Prostate gland (tissue), 2 donors: ENCODE measurements at places on chromosomes 12 and 14. TPM values are rescaled to one million over a fixed set of nuclear protein-coding genes. Genes with fewer than 3 reads are reported as not detected.

TAS2R20 gene
- 1.2 TPM for total RNA-seq

SERPINA12 gene
- 0.82 TPM for total RNA-seq

GUCY2C gene
- 0.11 TPM for total RNA-seq

FOXG1 gene
- not detected for total RNA-seq

NTS gene
- total RNA-seq = 0.96 TPM

DNA sequence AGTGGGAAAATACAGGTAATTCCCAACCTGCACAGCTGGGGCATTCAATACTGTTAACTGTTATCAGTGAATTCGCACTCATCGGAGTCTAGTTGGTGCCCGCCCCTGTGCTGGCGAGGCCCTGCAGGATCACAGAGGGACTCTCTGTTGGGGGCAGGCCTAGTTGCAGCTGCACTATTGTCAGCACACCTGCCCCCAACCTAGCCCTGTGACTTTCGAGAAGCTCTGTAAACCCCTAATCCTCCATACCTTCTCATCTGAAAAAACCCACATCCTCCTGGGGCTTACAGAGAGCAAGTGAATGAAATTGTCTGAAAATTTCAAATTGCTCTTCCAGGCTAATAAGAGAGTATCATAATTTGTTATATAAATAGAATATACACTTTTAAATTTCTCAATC is 132.2 kb upstream of the NUDT4 start:
- no peaks in the 10 kb centered on the region for H3K36me3 ChIP-seq
- no peaks in the 10 kb centered on the region for H3K27me3 ChIP-seq
- no peak overlapping the region for H3K27ac ChIP-seq
- H3K4me1 ChIP-seq = peaks cover 2% of the 10 kb centered on the region

GRCh38 chr12:67593461-67594330 is 54.8 kb upstream of the DYRK2 start:
- no peak for DNase-seq
- H3K27ac ChIP-seq = peak overlapping the region; percentile 30
- H3K4me1 ChIP-seq = no peaks in the 10 kb centered on the region
- H3K27me3 ChIP-seq = no peaks in the 10 kb centered on the region
- no peaks in the 10 kb centered on the region for H3K36me3 ChIP-seq

DNA sequence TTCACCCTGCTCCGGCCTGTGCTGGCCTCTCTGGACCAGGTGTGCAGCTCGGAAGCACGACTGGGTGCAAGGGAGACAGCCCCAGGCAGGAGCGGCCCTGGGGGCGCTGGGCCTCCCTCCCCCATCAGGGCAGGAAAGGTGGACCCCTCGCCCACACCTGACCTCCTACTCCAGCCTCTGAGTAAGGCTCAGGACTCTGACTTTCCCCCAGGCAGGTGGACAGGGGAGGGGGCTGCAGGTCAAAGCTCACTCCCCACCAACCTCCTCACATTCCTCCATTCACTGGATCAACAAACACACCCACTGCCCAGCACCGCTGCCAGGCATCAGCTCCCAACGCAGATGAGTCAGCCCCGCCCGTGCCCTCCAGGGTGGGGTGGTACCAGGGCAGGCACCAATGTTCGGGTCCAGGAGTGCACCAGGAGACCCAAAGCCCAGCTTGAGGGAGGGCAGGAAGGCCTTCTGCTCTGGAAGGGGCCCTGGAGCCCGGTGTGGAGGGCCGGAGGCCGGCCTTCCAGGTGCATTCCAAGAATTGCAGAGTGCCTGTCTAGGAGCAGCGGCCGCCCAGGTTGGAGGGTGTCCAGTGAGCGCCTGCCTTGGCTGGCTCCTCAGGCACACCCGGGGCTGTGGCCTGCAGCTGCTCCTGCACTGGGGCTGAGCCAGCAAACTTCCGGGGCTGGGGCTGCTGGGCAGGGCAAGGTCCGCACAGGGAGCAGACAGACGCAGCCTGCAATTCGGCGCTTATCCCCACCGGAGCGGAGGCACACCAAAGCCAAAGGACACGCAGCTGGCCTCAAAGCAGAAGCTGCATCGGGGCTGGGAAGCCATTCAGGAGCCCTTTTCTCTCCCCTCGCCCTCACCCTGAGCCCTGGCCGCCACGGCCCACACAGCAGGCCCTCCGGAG is 1.6 kb upstream of the INF2 start:
- DNase-seq = peak; percentile 85
- no peaks in the 10 kb centered on the region for H3K36me3 ChIP-seq
- H3K27ac ChIP-seq = peak overlapping the region; percentile 82
- H3K4me1 ChIP-seq = peaks cover 24% of the 10 kb centered on the region
- no peak overlapping the region for H3K4me3 ChIP-seq
- no peaks in the 10 kb centered on the region for H3K27me3 ChIP-seq

GRCh38 chr14:98070536-98070935 is 1201.5 kb downstream of the BCL11B start:
- H3K4me1 ChIP-seq = no peaks in the 10 kb centered on the region

GRCh38 chr12:114762490-114763110 is 78.6 kb upstream of the TBX3 start:
- H3K36me3 ChIP-seq = no peaks in the 10 kb centered on the region
- no peak overlapping the region for H3K4me3 ChIP-seq
- no peak overlapping the region for H3K27ac ChIP-seq
- no peaks in the 10 kb centered on the region for H3K27me3 ChIP-seq
- H3K4me1 ChIP-seq = no peaks in the 10 kb centered on the region

- H3K27ac ChIP-seq = peak overlapping the region; percentile 77
- no peak overlapping the region for H3K4me3 ChIP-seq
- no peaks in the 10 kb centered on the region for H3K27me3 ChIP-seq
- H3K4me1 ChIP-seq = peaks cover 6% of the 10 kb centered on the region
- peak; percentile 84 for DNase-seq
Measured at GRCh38 chr14:103867523-103867953, 20.2 kb upstream of the PPP1R13B start.

- no peaks in the 10 kb centered on the region for H3K36me3 ChIP-seq
- H3K27me3 ChIP-seq = no peaks in the 10 kb centered on the region
- no peak for DNase-seq
- no peak overlapping the region for H3K4me3 ChIP-seq
- no peaks in the 10 kb centered on the region for H3K4me1 ChIP-seq
Measured at GRCh38 chr12:126084480-126084879, 1019.2 kb downstream of the AACS start.

GRCh38 chr12:41881891-41882805 is 262.5 kb downstream of the GXYLT1 start:
- H3K27me3 ChIP-seq = no peaks in the 10 kb centered on the region
- no peaks in the 10 kb centered on the region for H3K36me3 ChIP-seq
- DNase-seq = no peak
- no peaks in the 10 kb centered on the region for H3K4me1 ChIP-seq
- H3K4me3 ChIP-seq = no peak overlapping the region

DNA sequence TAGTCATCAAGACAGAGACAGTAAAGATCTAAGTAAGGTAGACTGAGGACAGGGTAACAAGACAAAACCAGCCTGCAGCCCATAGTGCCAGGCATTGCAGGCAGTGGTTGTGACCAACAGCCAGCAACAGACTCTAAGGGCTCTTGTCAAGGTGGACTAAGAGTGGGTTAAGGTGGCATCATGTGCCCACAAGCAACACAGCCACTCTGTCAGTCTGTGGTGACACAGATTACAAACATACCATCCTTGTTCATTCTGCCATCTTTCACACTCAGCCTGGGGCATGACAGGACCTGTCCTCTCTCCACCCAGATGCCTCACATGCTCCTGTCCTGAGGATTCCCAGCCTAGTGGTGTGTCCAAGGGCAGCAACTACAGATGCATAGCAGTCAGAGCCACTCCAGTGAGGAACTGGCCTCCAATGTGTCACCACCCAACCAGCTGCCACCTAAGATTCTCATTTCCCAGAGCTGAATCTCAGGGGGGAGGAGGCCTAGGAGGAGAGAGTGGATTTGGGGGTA is 28.3 kb downstream of the VDR start:
- H3K27me3 ChIP-seq = no peaks in the 10 kb centered on the region
- no peaks in the 10 kb centered on the region for H3K4me1 ChIP-seq
- no peaks in the 10 kb centered on the region for H3K36me3 ChIP-seq
- no peak for DNase-seq
- no peak overlapping the region for H3K27ac ChIP-seq

DNA sequence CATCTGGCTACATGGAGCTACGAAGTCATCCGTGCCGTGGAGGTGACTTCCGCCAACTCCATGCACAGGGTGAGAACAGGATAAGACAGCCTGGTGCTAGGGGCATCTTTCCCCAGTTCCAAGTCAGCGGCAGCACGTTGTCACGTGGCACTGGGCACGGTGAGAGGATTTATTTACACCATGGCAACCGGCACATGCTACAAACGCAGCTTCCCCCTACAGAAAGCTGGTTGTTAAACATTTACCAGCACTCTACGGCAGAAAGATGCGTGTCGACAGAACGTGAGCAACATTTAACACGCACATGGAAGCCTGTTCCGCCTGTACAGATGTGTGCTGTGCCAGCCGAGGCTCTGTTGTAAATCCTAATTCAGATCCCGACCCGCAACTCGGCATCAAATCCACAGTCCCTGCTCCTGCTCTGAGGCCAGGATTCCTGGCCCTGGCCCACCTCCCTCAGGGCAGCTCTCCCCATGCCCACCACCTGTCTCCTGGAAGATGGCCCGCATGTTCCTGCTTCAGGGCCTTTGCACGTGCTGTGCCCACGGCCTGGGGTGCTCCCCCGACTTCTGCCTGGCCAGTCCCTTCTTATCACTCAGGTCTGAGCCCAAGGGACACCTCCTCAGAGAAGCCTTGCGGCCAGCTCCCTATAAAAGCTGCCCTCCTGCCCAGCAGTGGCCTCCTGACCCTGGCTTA is 114.1 kb downstream of the RFLNA start:
- peaks cover 22% of the 10 kb centered on the region for H3K4me1 ChIP-seq
- no peaks in the 10 kb centered on the region for H3K36me3 ChIP-seq
- DNase-seq = no peak
- no peak overlapping the region for H3K4me3 ChIP-seq
- no peak overlapping the region for H3K27ac ChIP-seq

DNA sequence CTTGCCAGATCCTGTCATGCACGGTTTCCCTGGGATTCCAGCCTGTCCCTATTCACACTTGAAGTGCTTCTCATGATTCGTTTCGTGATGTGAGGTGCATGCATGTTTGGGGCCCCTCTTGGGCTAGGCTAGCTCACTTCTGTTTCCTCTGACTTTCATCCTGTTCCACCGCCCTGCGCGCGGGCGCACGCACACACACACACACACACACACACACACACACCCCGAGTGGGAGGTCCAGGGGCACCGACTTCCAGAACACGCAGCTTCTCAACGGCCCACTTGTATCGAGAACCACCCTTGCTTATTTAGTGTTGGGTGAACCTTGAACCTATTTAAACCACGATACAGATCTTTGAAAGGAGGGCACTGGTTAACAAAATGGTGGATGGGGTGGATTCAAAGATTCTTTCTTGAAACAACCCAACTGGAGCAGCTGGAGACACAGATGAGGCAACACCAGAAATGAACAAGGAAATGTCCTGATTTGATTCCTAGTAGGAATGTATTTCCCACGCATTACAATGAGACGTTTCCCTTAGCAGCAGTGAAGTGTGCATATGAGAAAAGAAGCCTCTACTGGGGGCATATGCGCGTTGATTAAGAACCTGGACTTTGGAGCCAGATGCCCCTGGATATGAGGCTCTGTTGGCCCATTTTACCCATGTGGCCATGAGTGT is 16.3 kb downstream of the ELK3 start:
- H3K4me1 ChIP-seq = no peaks in the 10 kb centered on the region
- no peak overlapping the region for H3K27ac ChIP-seq
- no peaks in the 10 kb centered on the region for H3K27me3 ChIP-seq
- no peak for DNase-seq
- H3K4me3 ChIP-seq = no peak overlapping the region
- H3K36me3 ChIP-seq = no peaks in the 10 kb centered on the region

GRCh38 chr14:105248368-105249181 is at the start of gene BTBD6:
TSS of gene BTBD6 (plus strand) at chr14:105248533. CDS start at chr14:105248712, 179 bp downstream.
- H3K4me1 ChIP-seq = no peaks in the 10 kb centered on the region
- peak within 1 kb of the TSS; percentile 55 for H3K4me3 ChIP-seq
- no peaks in the 10 kb centered on the region for H3K36me3 ChIP-seq
- H3K27ac ChIP-seq = peak within 1 kb of the TSS; percentile 77
- DNase-seq = peak; percentile 86

DNA sequence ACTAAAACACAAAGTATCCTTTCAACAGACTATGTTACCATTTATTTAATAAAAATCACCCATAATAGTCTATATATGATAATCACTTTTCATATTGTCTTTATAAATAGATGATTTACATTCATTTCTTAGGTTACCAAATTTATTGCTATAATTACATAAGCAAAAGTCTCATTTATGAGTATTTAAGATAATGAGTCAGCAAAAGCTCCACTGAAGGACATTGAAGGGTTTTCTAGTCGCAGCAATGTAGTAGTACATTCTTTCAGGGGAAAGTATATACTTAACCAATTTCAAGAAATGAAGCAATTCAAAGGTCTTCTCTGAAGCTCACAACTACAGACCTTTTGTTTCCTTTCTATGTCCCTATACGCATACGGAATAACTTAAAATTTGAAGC is 110.9 kb downstream of the NOVA1 start:
- no peak for DNase-seq
- no peaks in the 10 kb centered on the region for H3K4me1 ChIP-seq
- no peak overlapping the region for H3K27ac ChIP-seq
- no peaks in the 10 kb centered on the region for H3K36me3 ChIP-seq

DNA sequence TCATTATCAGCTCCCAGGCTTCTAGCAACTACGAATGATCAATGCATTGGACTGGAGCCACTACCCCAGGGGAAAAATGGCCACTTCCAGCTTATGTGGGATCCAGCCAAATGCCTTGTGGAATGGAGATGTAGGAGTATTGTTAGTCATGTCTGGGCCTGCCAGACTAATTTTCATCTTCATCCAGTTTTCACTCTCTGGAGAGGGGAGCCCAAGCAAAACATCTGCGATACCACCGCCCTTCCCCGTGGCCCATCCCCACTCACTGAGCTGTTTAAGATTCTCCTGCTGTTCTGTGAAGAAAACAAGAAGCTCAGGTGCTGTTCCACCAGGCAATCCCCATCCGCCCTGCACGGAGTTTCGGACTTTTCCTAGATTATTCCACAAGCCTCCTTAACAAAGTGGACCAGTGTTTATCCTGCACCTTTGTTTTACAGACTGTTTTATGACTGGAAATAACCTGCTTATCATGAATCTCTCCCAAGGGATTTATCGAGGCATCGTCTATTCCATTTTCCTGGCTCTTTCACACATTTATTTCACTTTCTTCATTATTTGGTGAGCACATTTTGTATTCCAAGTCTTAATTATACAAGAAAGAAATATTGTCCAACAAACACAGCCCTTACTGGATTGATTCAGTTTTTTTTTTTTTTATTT is 35.5 kb upstream of the MAX start:
- no peaks in the 10 kb centered on the region for H3K27me3 ChIP-seq
- no peaks in the 10 kb centered on the region for H3K4me1 ChIP-seq
- no peak for DNase-seq
- no peaks in the 10 kb centered on the region for H3K36me3 ChIP-seq
- H3K27ac ChIP-seq = no peak overlapping the region
- no peak overlapping the region for H3K4me3 ChIP-seq

DNA sequence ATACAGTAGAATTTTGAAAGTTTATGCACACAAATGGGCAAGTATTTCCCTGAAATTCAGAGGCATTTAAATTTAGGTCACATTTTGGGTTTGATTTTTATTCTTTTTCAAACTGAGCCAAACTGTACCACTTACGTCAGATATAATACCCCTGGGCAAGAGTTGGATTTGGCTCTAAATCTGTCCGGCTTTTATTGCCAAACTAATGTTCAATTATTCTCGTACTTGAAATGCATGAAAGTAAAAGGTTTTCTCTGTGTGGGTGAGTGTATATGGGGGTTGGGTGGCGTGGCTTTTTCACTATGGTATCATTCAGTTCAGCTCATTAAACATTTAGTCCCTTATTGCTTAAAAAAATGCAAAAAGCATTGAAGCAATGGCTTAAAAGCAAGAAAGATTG is 55.9 kb downstream of the SLCO1C1 start:
- H3K27me3 ChIP-seq = no peaks in the 10 kb centered on the region
- DNase-seq = no peak
- H3K4me1 ChIP-seq = no peaks in the 10 kb centered on the region
- no peak overlapping the region for H3K27ac ChIP-seq
- no peak overlapping the region for H3K4me3 ChIP-seq
